ENCODE measurements at places on chromosomes 6 and 20.

GRCh38 chr20:33051333-33051732, 2.4 kb upstream of the BPIFB3 start:
- no peak for DNase-seq

GRCh38 chr6:80541886-80542285, 435.4 kb downstream of the BCKDHB start:
- DNase-seq: no peak

- DNase-seq: no peak
Measured at GRCh38 chr6:16855460-16855859, 94.2 kb upstream of the ATXN1 start.

GRCh38 chr6:61841958-61842357, 444.1 kb downstream of the KHDRBS2 start:
- no peak for DNase-seq

DNA sequence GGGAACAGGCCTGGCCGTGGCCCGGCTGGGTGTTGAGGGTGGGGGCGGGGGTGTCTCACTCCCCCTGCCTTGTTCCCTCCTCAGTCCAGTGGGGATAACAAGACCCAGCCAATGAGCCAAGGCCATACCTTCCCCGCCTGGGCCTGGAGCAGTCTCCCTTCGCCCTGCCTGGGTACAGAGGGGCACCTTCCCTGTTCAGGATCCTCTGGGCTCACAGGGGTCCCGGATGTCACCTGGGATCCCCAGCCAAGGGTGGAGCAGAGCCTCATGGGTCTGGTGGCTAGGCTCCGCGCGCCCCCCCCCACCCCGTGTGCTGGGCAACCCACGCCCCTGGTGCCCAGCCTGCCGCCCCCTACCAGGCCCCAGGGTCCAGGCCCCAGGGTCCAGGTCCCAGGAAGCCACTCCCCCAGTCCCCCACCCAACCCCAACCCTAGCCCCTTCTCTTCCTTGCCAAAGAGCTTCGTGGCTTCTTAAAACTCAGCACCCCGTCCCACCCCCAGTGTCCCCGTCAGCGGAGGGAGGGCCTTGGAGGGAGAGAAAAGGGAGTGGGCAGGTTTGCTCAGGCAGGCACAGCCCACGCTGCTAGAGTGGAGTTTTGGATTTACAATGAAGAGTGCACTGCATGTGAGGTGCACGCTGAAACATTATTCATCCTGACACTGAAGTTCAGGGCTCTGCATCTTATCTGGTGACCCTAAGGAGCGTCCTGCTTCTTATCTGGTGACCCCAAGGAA, 11.8 kb downstream of the HRH3 start:
- DNase-seq: no peak

DNA sequence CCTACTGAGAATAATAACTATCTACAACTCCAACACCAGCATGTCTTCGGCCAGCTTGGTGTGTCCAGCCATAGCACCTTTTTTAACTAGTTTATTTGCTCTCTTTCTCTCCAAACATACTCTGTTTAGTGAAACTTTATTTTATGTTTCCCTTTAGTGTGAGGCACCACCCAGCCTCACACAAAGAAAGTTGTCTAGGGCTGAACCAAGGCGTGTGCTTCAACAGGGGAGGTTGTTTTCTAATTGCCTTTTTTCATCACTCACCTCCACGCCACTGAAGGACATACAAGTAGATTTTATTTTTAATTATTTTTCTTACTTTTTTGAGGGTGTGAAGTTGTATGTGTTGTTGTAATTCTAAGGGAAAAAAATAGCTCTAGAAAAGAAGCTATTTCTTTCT, 125.6 kb upstream of the MARCKS start:
- DNase-seq: no peak

DNA sequence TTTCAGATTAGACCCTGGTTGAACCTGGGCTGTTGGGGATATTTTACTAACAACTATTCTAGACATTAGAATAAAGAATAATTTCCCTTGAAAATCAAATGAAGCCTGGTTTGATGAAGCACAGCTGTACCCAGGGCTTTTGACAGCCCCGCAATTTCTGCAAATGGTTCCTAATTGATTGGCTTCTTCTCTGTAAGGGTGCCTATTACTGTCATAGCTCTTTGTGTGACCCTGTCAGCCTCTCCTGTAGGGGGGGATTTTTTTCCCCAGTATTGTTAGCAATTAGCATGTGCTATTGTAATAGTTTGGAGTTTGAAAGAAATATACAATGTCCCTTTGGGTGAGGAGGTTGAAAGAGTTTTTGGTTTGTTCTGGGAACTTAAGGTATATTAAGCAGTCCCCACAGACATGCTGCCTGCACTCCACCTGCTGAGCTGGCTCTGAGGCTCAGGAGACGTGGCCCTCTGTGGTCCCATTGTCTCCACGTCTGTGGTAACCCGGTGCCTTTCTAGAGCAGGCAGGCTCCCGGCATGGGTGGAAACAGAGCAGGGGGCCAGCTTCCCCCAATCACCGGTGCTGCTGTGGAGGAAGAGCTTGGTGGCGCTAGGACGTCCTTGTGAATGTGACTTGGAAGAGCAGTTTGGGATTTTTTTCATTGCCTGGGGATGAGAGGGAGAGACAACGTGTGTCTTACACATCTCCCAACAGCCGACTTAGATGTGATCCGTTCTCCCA, 47.3 kb upstream of the CLDN20 start:
- no peak for DNase-seq

DNA sequence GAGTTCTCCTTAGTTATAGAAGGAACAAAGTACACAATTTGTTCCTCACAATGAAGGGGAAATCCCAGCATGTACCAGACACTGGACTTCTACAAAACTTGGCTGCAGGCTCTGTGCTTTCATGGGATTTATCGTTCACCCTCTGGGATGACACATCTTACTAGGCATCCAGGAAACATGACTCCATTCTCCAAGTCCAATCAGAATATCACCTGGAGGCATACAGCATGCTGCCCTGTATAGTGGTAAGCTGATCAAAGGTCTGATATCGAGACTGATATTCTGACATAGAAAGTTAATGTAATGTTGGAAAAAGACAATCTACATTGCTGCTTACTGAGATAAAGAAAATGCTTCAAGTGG, 6.7 kb downstream of the RWDD2A start:
- no peak for DNase-seq

DNA sequence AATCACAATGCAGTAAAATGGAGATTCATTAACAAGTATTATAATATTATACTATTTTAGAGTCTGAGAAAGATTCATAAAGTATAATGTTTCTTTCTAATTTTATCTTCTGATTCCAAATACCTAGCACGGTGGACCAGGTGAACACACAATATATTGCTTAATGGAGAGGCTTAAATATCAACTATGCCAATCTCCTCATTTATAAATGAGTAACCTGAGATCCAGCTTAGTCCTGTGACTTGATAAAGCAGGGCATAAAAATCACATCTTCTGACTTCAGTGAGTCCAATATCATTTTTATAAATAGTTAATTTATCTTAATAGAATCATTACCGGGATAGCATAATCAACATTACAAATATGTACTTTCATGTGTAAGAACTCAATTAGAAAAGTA, 144.4 kb upstream of the GJE1 start:
- no peak for DNase-seq

- DNase-seq: no peak
Measured at GRCh38 chr20:41279546-41280225, 37.8 kb downstream of the ZHX3 start.

DNA sequence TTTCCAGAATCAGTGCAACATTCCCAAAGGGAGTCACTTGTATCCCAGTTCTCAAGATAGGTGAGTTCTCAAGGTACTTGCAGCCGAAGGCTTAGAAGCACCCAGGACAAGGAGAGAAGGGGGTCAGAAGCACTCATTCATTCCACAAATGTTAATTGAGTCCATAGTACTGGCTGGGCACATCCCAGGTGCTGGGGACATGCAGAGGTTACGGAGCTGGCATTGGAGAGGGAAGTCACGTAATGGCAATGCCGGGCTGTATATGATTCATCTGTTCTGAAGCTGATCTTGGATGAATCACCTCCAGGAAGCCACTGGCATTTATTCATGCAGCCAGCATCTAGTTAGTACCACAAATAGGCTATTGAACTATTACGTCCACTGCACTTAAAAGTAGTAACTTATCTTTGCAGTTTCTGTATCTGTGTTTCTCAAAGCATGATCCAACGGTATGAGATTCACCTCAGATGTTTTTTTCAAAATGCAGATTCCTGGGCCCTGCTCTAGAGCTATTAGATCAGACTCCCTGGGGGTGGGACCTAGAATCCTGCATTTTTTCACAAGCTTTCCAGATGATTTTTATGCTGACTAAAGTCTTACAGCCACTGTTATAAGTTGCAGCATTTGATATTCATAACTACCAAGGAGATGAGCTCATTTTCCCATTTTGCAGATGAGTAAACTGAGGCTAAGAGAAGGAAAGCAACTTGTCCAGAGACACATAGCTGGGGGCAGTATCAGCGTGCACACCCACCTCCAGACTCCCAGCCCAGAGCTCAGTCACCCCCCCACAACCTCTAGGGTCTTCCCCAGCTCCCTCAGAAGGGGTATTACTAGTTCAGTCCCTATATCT, 44.1 kb upstream of the ID1 start:
- DNase-seq: no peak
